Stimulated activated CD4-positive, alpha-beta T cell treated with anti-CD3 and anti-CD28 coated beads, TNF-alpha, amount 100 ng/mL, for 4 hours (primary cell): ENCODE measurements at places on chromosomes 6 and 20.

- no peak for DNase-seq
Observed at GRCh38 chr6:35603326-35604202, 85.2 kb downstream of the FKBP5 start.

- no peak for DNase-seq
Observed at GRCh38 chr6:121523628-121524027, 88.2 kb downstream of the GJA1 start.

GRCh38 chr6:155301867-155302266, 12.4 kb downstream of the TFB1M start:
- DNase-seq, result no peak

DNA sequence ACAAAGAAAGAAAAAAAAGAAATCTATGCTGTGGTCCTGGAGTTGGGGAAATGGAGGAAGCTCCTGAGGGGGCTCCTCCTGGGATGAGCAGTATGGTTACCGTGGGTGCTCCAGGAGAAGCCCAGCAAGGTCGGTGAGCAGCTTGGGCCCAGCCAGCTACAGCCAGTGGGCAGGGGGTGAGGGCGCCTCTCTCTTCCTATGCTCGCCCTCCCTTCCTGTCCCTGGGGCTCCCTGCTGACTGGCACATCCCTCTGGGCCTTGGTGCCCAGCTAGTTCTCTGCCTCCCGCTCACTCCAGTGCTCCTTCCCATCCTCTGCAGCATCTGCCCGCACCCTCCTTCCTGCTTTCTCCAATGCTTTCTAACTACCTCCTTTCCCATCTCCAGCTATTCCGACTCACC, 16.6 kb downstream of the CD40 start:
- no peak for DNase-seq
